Esophagus muscularis mucosa (tissue), 4 donors: ENCODE measurements at places on chromosomes 7 and 10.

DNA sequence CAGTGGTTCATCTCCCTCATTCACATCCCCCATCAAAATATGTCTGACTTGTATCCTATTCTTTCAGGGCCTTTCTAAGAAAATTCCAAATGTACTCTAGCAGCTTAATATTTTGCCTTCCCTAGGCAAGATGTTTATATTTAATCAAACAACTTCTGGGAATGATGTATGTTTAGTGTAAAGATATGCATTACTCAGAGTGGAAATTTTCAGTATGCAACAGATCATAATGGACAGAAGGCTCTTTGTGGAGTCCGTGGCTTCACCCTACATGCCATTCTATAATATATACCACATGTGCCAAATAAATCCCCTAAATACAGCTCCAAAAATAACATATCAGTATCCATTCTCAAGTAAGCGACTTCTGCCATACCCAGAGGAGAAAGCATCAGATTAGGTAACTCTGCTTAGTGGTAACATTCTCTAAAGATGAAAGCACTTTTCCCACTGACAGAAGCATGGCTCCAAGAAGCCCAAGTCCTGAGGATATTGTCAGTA lies 316.6 kb downstream of the KCNMA1 start:
- DNase-seq, result no peak

DNA sequence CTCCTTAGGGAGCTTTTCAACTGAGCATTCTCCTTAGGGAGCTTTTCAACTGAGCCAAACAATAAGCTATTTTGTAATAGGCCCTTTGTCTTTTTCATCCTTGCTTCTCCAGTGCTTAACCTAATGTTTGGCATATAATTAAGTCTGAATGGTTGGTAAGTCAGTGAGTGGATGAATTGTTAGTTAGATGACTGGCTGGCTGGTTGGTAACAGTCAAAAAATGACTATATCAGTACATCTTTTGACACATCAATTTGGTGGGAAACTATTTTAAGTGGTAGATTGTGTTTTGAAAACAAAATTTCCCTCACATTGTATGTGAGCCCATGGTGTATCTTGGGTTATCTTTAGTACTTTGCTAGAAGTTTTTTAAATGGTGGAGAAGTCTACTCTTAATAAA lies 16.4 kb downstream of the ING3 start:
- no peak for DNase-seq

DNA sequence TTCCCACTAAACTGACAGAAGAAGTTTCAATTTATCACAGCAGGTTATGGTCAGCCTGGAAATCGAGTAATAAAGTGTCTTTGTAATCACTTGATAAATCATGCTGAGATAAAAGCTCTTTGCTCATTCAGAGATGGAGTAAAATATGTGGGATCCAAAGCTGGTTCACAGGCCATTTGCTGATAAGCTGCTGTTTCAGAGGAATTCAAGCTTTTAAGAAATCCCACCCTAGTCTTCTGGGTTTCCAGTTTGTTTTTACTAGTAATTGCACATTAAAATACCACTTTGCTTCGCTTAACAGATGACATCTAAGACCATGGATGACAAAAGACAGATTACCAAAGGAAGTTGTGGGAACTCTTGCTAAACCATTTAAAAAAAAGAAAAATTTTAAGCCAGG lies 37.4 kb upstream of the CDK6 start:
- no peak for DNase-seq

DNA sequence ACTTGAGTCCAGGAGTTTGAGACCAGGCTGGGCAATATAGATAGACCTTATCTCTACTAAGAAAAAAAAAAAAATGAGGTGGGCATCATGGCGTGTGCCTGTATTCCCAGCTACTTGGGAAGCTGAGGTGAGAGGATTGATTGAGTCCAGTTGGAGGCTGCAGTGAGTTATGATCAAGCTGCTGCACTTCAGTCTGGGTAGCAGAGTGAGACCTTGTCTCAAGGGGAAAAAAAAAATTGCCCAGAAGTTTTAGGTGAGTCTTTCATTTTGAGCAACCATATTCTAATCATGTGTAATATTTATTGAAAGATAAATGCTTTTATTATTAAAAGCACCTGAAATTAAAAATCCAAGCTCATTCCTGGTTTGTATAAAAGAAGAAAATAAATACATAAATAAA lies 13.1 kb downstream of the INPP5F start:
- DNase-seq, result no peak

GRCh38 chr7:109901926-109902325 lies 1189.0 kb upstream of the LRRN3 start:
- no peak for DNase-seq
